EL (cell line): ENCODE measurements at places on chromosomes 7 and 10.

- DNase-seq: peak; percentile 64
Observed at GRCh38 chr10:95237376-95238170, 43.5 kb downstream of the ACSM6 start.

DNA sequence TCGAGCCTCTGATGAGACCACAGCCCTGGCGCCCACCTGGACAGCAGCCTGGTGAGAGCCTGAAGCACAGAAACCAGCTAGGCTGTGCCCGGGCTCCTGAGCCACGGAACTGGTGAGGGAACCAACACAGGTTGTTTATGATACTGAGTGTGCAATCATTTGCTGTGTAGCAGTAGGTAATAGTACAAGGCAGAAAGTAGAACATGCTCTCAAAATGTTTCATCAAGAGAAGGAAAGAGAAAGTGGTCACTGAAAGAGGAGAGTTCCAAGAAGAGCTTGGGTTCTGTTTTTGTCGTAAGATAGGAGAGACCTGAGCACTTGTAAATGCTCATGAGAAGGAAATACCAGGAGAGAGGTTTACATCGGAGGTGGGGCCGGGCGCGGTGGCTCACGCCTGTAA lies 208.2 kb downstream of the FAM107B start:
- DNase-seq: no peak

GRCh38 chr7:122987463-122987862 lies 8.0 kb downstream of the TAS2R16 start:
- DNase-seq: no peak

- no peak for DNase-seq
Observed at GRCh38 chr7:92717623-92717992, 118.8 kb downstream of the CDK6 start.

- no peak for DNase-seq
Observed at GRCh38 chr10:103811463-103811862, 43.9 kb downstream of the SH3PXD2A start.

DNA sequence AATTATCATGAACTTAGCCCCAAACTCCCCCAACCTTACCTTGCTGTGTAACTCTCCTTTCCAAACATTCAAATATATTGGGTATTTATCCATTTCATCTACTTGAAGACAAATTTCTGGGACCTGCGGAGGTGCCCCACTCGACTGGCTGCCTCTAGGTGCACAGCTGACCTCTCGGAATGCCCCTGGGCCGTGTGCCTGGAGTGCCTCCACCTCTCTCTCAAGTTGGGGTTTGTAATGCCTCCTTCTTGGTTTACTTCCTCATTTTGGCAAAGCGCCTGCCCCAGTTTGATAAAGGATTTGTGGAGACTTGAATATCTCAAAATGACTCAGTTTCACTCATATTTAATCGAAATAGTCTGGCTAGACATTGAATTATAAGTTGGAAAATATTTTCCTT lies 16.6 kb downstream of the ZNF777 start:
- DNase-seq: no peak
